ENCODE measurements at places on chromosomes 7 and 10.
A peak's percentile ranks its signal among the peaks of the same experiment; 100 is the strongest.

- DNase-seq: no peak
These were observed 279.8 kb upstream of the SEMA3A start for GRCh38 chr7:84474436-84474835.

DNA sequence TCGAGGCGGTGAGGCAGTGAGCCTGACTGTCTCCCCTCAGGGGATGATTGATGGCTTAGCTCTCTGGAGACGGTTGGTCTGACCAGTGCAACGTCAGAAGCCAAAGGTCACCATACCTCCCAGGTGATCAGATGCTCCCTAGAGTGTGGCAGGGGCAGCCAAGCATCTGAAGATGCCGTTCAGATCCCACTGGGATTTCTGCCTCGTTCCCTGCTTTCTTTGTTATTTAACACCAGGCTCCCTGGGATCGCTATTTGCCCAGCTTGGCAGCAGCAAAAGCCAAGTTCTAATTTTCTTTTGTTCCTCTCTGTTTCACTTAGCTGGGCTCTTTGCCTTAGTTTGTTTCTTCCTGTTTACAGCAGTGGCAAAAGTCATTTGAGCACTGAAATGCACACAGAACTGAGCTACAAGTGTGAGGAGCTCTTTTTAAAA is 53.5 kb upstream of the SVIL start:
- DNase-seq: no peak

DNA sequence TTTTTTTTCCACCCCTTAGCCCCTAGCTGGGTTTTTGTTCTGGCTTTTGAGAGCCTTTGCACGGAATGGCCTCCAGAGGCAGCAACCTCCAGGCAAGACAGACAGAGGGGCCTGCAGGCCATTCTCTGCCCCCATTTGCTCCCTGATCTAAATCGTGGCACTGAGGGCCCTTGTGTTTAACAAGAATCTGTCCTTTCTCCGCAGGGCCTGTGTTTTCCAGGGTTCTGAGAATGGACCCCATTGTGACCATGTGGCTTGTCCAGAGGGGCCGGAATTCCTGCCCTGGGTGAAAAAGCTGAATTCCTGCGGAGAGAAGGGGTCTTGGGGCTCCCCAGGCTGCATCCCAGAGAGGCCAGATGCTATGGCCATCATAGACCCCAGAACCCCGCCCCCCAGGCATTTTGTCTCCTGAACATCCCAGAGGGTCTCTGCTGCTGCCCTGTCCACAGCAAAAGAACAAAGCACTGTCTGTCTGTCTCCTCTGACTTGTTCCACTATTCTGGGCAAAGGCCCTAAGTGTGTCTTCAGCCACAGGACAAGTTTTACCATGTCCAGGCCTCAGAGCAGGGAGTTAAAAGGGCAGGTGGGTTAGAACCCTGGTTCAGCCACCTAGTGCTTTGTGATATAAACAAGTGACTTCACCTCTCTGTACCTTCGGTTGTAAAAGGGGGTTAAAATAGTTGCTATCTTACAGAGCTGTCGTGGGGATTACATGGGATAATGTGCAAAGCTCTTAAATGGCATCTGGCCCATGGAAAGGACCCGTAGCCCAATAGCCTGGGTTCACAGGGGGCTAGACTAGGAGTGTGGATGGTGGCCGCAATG is 155.6 kb downstream of the SH3PXD2A start:
- no peak for DNase-seq

DNA sequence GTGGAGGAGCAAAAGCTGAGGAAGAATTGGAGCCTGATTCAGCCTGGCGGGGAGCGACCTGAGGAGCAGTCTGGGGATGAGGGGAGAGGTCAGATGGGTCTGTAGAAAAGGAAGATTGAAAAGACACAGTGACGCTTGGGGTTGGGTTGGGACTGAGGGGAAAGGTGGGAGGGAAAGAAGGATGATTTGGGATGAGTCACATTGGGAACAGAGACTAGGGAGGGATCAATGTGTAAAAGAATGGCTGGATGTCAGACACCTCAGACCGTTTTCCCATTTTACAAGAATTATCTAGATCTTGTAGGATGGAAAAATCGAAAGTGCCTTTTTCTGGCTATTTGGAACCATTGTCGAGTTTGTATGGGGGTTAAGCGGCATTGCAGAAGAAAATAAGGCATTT is 1076.5 kb downstream of the DNAJB9 start:
- DNase-seq: no peak

DNA sequence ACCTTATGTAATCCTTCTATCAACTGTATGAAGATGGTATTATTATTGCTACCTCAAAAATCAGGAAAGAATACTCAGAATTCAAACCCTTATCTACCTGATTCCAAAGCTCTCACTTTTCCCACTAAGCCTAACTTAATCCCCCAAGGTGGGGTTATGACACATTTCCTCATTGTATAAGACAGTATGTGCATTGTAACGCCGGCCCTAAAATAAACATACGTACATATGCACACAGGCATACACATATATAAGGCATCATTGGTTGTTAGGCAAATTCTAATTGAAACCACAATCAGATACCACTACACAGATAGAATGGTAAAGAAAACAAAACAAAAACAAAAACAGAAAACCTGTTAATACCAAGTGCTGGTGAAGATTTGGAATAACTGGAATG is 556.5 kb downstream of the INHBA start:
- DNase-seq: no peak

DNA sequence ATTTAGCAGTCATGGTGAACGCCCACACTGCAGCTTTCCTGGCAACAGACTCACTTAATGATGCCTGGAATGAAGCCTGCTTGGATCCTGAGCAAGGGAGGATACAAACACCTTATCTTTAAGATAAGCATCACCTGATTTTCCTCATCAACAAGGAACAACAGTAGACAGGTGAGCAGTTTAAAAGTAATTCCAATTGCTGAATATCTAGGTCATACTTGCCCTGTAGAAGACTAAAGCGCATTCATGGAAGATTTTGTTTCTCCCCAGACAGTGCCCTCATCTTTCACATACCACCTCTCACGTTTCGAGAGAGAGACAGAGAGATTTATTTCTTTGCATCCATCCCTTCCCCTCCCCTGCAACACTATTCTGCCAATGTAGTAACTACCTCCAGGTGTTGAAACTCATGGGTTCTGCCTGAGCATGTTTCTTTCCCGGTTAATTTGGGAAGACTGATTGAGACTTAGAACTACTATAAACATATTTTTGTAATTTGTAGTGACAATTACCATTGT is 660.7 kb downstream of the PARD3 start:
- DNase-seq: no peak

DNA sequence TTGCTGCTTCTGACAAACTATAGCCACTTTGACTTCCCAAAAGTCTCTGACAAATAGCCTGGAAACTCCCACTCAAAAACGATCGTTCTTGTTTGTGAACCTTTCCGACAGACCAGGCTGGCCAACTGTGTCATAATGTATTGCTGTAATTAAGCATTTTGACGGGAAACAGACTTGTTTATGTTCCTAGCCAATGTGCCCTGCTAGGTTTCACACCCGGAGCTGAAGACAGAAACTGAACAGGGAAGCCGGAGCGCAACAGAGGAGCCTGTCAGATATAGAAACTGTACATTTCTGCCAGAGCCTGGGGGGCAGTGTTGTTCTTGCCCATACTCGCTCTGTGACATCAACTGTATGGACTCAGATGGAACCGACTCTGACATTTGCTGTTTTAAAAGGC is 55.3 kb upstream of the C7orf33 start:
- DNase-seq: no peak

DNA sequence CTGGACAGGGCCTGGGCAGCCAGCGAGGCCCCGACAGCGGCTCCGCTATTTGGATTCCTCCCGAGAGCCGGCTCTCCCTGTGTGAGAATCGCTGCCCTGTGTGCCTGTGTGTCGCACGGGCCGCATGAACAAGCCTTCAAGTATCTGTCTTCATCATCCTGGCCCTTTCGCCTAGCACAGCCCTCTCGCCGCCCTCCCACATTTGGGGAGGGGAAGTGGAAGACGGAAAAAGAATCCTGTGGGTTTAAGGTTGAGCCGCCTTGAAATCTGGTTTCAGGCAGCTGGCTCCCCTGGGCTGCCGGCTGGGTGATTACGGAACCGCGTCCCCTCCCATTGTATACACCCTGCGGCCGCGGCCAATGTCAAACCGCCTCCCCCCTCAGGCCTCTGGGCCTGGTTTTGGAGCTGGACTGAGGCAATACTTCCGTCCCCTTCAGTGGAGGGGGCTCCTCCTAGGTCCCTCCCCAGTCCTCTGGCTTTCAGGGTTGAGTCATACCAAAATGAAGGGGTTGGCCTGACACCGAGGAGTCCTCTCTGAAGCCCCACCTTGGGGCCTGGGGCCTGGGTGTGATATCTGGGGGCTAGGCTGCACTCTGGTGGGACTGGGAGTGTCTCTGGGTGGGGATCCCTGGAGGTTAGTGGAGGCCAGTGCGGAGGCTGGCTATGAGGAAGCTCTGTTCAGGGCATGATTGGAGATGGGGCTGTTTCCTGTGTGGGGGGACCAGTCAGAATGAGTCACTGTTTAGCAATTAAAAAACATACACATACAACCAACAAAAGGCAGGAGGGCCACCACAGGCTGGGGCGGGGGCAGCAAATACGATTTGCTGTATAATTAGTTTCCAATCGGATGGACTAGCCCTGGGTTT is 1.7 kb downstream of the TRIM8 start:
- peak; percentile 93 for DNase-seq

DNA sequence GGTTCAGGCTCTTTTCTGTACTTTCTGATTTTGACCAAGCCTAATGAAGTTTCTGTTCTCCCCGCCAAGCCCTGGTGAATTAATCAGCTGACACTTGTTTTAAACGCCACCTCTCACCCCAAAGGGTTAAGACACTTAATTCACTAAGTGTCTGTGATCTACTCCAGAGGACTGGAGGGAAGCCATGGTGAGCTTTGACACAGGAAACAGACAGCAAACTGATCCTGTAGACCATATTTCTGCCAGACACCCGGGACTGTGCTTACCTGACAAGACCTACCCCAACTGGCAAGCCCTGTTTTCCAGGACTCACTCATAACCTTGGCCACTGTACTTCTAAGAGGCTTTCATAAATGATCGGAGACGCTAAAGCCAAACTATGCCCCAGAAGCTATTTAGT is 126.0 kb downstream of the STRA8 start:
- no peak for DNase-seq

DNA sequence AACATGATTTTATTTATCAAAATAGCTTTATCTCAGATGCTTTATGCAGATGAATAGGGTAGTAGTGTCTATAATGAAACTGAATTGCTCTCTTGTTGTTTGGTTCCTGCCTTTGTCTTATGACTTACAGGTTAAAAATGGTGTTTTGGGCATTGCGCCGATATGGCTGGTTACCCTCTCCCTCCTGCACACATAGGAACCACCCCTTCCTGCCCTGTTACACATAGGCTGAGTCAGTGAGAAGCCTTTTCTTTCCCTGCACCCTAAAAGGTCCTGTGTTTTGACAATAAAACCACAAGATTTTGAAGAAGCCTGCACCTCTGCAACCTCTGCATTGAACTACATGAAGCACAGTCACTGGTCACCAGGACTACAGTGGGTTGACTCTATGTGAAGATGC is 655.8 kb upstream of the ANKRD30A start:
- DNase-seq: no peak

DNA sequence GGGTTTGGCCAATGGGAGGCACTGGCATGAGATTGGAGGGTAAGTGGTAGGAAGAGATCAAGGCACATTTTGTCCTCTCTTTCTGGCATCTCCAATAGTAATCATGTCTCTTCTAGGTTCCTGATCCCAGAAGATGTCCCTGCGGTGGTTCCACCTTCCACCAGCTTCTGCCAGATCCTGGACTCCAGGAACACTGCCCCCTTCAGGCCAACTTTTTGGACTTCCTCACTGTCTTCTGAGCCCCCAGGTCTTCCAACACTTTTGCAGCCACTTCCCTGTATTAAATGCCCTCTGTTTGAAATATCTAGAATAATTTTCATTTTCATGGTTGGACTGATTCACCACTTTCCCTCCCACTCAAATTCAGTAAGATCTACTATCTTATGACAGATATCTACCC is 60.9 kb downstream of the BAMBI start:
- no peak for DNase-seq

- DNase-seq: no peak
These were observed 92.9 kb downstream of the AHR start for GRCh38 chr7:17391366-17391765.

DNA sequence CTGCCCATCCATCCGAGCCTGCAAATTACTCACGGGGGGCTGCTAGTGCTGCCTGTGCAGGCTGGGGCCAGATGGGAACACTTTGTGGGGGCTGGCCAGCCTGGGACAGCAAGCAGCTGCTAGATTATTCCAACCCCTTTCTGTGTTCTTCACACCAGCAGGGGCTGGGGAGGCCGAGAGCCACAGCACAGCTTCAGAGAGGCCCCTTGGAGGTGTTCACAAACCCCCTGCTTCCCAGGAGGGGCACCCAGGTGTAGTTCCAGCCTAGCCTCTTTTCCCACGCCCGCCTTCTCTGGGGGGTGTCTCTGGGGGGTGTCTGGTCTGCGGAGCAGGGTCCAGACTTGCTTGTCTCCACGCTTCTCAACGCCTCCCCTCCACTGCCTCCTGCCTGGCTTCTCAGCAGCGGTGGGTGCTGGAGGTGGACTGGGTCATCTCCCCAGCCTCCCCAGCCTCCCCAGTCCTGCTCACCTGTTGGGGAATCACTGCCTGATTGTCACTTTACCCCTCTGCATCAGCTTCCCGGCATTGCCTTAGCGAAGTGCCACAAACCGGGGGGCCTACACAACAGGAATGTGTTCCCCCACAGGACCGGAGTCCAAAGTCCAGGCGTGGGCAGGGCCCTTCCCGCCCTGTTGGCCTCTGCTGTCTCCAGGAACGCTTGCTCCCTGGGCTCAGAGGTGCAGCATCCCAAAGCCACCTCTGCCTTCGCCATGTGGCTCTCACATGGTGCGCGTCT is 74.0 kb upstream of the EN2 start:
- no peak for DNase-seq

- no peak for DNase-seq
These were observed 797 bp upstream of the STMP1 start for GRCh38 chr7:135661311-135662122.

- no peak for DNase-seq
These were observed 26.8 kb upstream of the TRUB1 start for GRCh38 chr10:114911052-114911711.

- DNase-seq: no peak
These were observed 2.1 kb upstream of the SAMD9L start for GRCh38 chr7:93150200-93150835.

DNA sequence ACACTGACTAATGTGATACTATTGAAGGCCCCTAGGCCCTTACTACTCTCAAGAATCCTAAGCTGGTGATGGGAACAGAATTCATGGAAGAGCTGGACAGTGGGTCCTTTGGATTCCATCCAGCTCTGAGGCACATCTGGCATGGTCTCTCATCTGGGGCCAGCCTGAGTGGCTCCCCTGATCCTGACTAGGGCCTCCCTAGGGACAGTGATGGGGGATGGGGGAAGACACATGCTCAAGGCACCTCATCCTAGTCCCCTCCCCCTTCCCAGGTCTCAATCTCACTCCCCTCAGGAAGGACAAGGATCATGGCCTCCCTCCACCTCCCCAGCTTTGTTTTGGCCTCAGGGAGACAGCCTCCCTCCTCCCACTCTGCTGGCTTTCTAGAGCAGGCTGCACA is 1.8 kb downstream of the KCNIP2 start:
- DNase-seq: no peak
